ENCODE measurements at places on chromosomes 2 and 18. TPM values are rescaled to one million over a fixed set of nuclear protein-coding genes. Genes with fewer than 3 reads are reported as not detected.

GRCh38 chr18:78788161-78788560, 191.5 kb upstream of the SALL3 start:
- no peaks in the 10 kb centered on the region for H3K36me3 ChIP-seq
- DNase-seq: no peak
- no peak overlapping the region for H3K27ac ChIP-seq

The CDCA7 gene
- 0.65 TPM for polyA plus RNA-seq

The LYPD1 gene
- 0.15 TPM for polyA plus RNA-seq

The FLACC1 gene
- polyA plus RNA-seq: 3.7 TPM

The PID1 gene
- polyA plus RNA-seq: 9.9 TPM

- no peak overlapping the region for H3K4me3 ChIP-seq
- no peaks in the 10 kb centered on the region for H3K36me3 ChIP-seq
- no peak overlapping the region for H3K27ac ChIP-seq
- no peaks in the 10 kb centered on the region for H3K4me1 ChIP-seq
- H3K27me3 ChIP-seq: no peaks in the 10 kb centered on the region
These were observed 156.1 kb upstream of the PIEZO2 start for GRCh38 chr18:11305507-11305906.

DNA sequence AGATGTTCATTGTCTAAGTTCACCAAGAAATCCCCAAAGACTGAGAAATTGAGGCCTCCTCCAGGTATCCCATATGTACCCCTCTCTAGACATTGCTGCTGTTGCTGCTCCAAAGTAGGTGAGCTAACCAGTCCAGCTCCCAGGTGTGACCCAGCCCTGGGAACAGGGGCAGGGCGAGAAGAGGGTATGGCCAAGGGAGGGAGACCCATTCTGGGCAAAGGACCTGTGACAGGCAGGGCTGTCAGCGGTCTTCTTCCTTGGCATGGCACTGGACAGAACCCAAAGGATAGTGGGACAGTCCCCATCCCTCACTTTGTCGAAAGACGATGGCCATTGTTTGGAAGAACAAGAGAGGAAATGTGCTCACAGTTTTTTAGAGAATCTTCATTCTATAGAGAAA, 7.2 kb upstream of the INO80C start:
- no peak overlapping the region for H3K27ac ChIP-seq
- no peaks in the 10 kb centered on the region for H3K4me1 ChIP-seq
- DNase-seq: no peak
- no peaks in the 10 kb centered on the region for H3K27me3 ChIP-seq
- H3K4me3 ChIP-seq: no peak overlapping the region

DNA sequence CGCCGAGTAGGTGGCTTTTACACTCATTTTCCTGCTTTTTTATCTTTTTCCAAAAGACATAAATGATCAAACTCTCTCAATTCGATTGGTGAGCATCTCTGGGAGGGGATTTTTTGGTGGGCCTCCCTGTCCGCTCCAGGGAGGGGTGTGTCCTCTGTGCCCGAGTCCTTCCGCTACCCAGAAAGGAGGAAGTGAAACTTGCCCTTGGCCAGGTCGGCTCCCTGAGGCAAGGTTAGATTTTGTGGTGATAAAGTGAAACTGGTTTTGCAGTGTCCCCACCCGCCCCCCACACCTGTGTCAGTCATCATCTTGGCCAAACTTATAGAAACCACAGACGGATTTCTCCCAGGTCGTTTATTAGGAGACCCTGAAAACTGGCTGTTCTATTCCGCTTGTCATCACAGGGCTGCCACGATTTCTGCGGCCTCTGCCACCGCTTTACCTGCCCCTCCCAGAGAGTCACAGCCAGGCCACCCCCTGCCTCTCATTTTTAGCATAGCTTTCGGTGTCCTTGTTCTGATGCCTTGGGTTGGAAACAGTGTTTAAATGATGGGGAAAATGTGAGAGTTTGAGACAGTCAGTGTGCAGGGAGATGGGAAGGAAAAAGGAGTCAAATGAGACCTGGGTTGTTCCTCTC, 93.6 kb downstream of the SH3BP4 start:
- no peaks in the 10 kb centered on the region for H3K27me3 ChIP-seq
- no peak overlapping the region for H3K4me3 ChIP-seq
- H3K4me1 ChIP-seq: peaks cover 19% of the 10 kb centered on the region

GRCh38 chr2:212723226-212723625, 184.6 kb upstream of the ERBB4 start:
- no peak overlapping the region for H3K4me3 ChIP-seq
- no peaks in the 10 kb centered on the region for H3K27me3 ChIP-seq

The GCFC2 gene
- 10.8 TPM for polyA plus RNA-seq

The CD8B gene
- polyA plus RNA-seq: 0.21 TPM

DNA sequence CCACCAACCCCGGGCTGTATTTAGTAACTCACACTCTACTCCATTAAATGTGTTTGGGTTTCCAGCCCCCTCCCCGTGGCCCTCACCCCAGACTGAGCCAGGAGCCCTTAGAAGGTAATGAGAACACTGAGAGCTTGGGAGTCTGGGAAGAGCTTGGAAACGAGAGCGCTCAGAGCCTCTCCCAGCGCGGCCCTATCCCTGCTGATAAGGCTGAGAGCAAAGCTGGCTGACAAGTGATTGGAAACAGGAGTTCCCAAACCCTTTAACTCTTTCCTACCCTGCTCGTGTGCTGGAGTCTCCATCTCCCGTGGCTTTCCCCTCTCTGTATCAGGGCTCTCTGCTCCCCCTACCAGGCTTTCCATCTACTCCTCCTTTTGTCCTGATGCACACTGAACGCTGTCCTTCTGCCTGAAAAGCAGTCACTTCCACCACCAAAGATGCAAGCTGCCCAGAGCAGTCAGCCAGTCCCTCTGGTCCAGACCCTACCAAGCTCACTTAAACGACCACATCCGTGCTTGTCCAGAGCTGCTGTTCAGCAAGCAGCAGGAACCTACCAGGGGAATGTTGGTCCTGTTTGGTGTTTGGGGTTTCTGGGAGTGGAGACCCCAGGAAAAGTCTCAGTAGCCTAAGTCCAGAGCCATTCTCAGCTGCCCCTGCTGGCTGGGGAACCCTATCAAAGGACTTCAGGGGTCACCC, 100.0 kb upstream of the PKDCC start:
- H3K4me1 ChIP-seq: peaks cover 9% of the 10 kb centered on the region
- peak; percentile 83 for DNase-seq
- H3K36me3 ChIP-seq: no peaks in the 10 kb centered on the region

DNA sequence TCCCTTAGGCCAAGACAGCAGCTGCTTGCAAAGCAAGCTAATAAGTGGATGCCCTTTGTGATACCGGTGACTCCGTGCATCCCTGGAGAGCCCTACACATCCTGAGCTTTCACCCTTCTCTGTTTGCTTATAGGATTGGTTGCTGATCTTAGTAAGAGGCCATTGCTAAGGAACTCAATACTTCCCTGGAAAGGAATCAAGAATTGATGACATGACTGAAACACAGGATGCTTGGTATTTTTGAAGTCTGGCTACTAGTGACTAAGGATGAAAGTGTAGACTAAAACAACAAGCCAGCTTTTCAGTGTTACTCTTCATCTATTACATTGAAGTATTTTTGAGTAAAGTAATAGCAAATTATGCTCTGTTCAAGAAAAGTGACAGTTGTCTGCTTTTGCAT, 123.0 kb upstream of the SERPINE2 start:
- DNase-seq: no peak
- no peaks in the 10 kb centered on the region for H3K4me1 ChIP-seq
- H3K36me3 ChIP-seq: no peaks in the 10 kb centered on the region
- no peak overlapping the region for H3K4me3 ChIP-seq
- no peaks in the 10 kb centered on the region for H3K27me3 ChIP-seq

GRCh38 chr18:58241877-58242276, 197.9 kb downstream of the NEDD4L start:
- H3K36me3 ChIP-seq: no peaks in the 10 kb centered on the region
- no peak overlapping the region for H3K27ac ChIP-seq
- peaks cover 12% of the 10 kb centered on the region for H3K4me1 ChIP-seq
- no peaks in the 10 kb centered on the region for H3K27me3 ChIP-seq
- DNase-seq: no peak

DNA sequence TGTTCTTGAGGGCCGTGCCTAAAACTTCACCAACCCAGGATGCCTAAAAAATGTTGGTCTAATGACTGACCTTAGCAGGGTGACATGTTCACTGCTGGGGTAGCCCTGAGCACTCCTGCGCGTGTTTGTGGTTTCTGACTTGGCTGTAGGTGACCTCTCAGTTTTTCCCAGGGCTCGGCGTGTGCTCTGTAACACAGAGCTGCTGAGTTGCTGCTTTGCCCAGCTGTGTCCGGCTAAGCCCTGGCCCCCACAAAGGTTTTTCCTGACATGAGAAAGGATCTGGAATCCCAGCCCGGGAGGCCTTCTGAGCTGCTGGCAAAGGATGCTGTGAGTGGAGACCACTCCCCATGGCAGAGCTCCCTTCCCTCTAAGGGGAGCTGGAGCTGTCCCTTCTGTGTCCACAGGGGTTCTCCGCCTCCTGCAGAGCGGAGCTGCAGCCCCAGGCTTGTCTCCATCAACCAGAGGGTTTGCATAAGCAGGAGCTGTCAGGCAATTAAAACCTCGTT, 52.7 kb downstream of the CRIM1 start:
- peaks cover 63% of the 10 kb centered on the region for H3K4me1 ChIP-seq
- peak overlapping the region; percentile 47 for H3K27ac ChIP-seq
- no peaks in the 10 kb centered on the region for H3K36me3 ChIP-seq
- no peak overlapping the region for H3K4me3 ChIP-seq

The PFN4 gene
- 2.1 TPM for polyA plus RNA-seq

The HMSD gene
- polyA plus RNA-seq: not detected

The SCN3A gene
- 1.1 TPM for polyA plus RNA-seq

- peaks cover 3% of the 10 kb centered on the region for H3K4me1 ChIP-seq
- no peak for DNase-seq
- H3K27ac ChIP-seq: no peak overlapping the region
- H3K36me3 ChIP-seq: no peaks in the 10 kb centered on the region
- H3K4me3 ChIP-seq: peak overlapping the region; percentile 24
These were observed 286.2 kb downstream of the ZNF516 start for GRCh38 chr18:76208678-76209306.

The PTPRN gene
- 0.12 TPM for polyA plus RNA-seq

The PSMG2 gene
- polyA plus RNA-seq: 65.7 TPM

- H3K27ac ChIP-seq: no peak overlapping the region
- DNase-seq: no peak
- no peak overlapping the region for H3K4me3 ChIP-seq
- no peaks in the 10 kb centered on the region for H3K36me3 ChIP-seq
These were observed 23.1 kb upstream of the DSG3 start for GRCh38 chr18:31424383-31424988.

DNA sequence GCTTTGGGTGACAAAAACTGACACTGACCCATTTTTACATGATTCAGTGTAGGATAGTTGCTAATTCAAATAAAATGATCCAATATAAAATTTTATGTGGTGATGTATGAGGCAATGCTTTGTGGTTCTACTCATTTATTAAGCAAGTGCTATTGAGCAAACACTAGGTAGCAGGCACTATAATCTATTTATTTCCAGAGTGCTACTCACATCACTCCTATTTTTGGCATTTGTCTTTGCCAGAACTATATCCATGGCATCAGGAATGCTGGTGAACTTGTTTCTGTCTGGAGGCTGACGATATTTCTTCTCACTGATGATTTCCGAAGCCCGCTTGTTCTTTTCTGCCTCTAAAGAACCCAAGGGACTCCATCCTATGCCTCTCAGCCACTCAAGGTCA, 84.3 kb downstream of the NEB start:
- H3K27me3 ChIP-seq: no peaks in the 10 kb centered on the region
- no peak for DNase-seq
- H3K27ac ChIP-seq: no peak overlapping the region
- H3K4me3 ChIP-seq: no peak overlapping the region
- no peaks in the 10 kb centered on the region for H3K36me3 ChIP-seq

GRCh38 chr2:66565291-66565690, 130.4 kb downstream of the MEIS1 start:
- peaks cover 26% of the 10 kb centered on the region for H3K36me3 ChIP-seq
- no peak for DNase-seq

DNA sequence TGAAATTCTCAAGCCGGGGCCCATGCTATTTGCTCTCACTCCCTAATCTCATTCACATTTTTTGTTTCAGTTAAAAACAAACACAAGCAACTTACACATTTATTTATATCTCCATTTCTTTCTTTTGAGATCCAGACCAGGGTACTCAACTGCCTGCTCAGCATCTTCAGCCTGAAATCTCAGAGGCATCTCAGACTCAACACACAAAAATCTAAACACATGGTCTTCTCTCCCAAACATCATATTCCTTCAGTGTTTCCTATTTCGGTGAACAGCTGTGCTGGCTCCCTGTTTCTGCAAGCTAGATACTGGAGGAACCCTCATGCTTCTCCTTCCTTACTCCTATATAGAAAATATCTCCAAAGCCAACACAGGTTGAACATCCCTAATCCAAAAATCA, 11.3 kb upstream of the RTTN start:
- no peaks in the 10 kb centered on the region for H3K27me3 ChIP-seq
- DNase-seq: no peak
- H3K36me3 ChIP-seq: no peaks in the 10 kb centered on the region
- no peak overlapping the region for H3K4me3 ChIP-seq

DNA sequence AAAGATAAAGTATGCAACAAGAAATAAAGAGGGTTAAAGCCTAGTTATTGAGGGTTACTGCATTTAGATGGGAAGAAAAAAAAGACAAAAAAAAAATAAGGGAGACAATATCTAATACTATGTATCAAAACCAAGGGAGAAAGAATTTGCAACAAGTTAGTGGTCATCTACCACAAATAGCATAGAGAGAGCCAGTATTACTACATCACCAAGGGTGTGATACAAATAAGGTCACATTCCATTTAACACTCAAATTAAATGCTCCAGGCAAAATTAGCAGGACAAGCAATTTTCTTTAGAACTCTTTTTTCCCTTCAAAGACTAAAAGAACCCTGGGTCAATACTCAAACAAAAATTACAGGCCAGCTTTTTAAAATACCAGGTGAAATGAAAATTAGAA, 115.1 kb upstream of the GULP1 start:
- H3K27me3 ChIP-seq: no peaks in the 10 kb centered on the region
- H3K4me3 ChIP-seq: no peak overlapping the region
- H3K27ac ChIP-seq: no peak overlapping the region
- H3K4me1 ChIP-seq: no peaks in the 10 kb centered on the region

DNA sequence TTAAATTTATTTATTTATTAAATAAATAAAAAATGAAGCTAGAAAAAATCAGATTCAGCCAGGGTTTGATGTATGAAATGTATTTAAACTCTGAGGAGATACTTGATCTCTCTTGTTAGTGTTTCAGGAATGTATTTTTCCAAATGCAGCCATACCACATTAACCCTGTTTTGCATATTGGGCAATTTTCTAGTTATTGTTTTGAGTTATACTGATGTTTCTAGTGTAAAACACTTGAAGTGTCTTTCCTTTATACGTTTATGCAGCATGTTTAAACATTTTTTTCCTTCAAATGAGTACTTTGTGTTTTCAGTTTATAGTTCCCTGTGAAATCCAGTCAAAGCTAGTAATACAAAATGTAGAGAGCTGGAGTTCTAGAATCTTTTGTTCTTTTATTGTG, 69.9 kb downstream of the WDR7 start:
- no peaks in the 10 kb centered on the region for H3K27me3 ChIP-seq
- H3K4me1 ChIP-seq: no peaks in the 10 kb centered on the region
- DNase-seq: no peak
- H3K36me3 ChIP-seq: no peaks in the 10 kb centered on the region
- no peak overlapping the region for H3K4me3 ChIP-seq

The SLC9A4 gene
- not detected for polyA plus RNA-seq

The LOXHD1 gene
- polyA plus RNA-seq: 0.28 TPM

- no peak for DNase-seq
- H3K27ac ChIP-seq: no peak overlapping the region
- no peaks in the 10 kb centered on the region for H3K27me3 ChIP-seq
- H3K36me3 ChIP-seq: no peaks in the 10 kb centered on the region
- no peak overlapping the region for H3K4me3 ChIP-seq
These were observed 11.1 kb downstream of the COLEC11 start for GRCh38 chr2:3606028-3606369.

The SGPP2 gene
- polyA plus RNA-seq: 1.6 TPM

Measured in heart left ventricle (tissue), 16 donors.